Pancreas (tissue), 10 donors: ENCODE measurements at places on chromosomes 3 and 15.

DNA sequence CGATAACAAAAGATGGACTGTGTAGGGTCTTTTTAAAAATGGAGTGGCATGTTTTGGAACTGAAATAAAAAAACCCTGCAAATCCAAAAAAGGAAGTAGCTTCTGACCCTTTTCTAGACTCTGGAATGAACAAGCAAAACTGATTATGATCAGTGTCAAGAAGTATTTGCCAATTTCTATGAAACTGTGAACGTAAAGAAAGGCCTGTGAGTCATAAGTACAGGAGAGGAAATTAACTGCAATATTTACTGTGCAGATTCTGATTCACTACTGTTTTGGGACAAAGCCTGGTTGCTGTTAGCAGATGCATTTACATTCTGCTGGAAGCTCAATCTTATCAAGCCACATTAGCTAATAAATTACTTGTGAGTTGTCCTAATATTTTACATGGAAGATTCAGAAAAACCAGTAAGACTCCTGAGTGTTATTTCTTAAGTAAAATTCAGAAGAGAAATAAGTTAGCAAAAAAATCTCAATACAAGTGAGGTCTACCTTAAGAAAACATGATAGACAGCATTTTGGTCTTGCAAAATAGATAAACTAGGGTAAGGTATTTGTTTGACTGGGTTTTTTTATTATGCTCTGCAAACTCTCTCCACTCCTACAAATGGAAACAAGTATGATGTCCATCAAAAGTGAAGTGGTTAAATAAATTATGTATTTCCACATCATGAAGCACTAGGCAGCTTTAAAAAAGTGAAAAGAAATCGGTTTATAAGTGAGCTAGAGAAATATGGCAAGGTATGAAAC is 90.2 kb upstream of the LMOD3 start:
- no peak for DNase-seq

GRCh38 chr3:33645060-33645647 is 72.9 kb downstream of the CLASP2 start:
- DNase-seq, result no peak

DNA sequence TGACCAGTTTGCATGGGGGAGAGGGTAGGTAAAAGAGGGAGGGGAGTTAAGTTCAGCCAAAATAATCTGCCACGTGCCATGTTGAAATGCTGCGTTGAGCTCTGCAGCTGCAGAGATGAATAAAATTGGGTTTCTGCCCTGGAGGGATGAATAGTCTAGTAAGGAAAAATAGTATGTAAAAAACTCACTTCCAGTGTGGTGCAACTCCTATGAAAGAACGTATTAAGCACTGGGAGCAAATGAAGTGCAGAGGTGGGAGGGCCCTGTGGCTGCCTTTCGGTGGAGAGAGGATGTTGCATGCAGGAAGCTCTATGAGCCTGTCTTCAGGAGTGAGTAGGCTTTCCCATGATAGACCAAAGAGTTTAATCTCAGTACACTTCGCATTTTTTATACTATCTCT is 8.6 kb downstream of the CEP63 start:
- DNase-seq, result no peak

- DNase-seq, result no peak
These were observed 6.0 kb downstream of the ANXA2 start for GRCh38 chr15:60391722-60392315.

GRCh38 chr15:99983886-99984286 is 250.6 kb upstream of the LYSMD4 start:
- no peak for DNase-seq

DNA sequence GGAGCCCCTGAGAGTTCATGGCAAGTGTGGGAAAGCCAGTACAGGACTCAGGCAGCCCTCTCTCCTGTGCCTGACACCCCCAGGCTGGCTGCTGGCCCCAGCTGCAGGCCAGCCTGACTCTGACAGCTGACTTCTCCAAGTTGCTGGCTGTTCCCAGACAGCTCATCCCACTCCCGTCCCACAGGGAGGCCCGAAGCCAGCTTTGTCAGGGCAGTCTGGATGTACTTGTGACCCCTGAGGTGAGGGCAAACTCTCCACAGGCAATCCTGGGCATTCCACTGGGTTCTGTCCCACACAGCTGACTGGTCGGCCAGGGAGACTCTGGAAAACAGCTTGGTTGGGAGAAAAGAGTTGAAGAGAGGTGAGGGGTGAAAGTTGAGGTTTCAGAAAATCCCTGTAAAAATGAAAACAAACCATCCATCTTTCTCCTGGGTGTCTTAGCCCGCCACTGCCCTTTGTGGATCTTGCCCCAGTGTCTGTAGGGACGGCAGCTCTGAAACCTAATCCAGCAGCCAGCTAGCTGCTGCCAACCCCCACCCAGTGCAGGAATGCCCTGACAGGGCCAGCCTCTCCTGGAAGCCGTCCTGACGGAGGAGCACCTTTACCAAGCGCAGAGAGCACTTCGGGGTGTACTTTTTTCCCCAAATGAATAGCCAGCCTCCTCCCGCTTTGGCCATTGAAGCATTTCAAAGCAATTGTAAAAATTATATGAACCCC is 87.9 kb downstream of the DNAJB8 start:
- peak; percentile 44 for DNase-seq

DNA sequence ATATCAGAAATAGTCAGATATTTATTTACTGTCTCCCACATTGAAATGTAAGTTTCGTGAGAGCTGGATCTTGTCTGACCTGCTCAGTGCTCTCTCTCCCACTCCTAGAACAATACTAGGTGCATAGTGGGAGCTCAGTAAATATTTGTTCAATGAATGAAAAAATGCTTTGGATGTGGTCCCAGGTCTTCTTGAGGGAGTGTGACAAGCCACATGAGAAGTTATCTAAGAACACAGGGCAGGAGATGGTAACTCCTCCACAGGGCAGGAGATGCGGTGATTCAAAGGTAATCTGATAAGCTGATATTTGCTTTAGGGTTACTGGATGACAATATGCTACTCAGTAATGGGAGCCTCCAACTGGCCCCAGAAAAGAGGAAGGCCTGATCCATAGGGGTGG is 25.8 kb upstream of the PLA2G4E start:
- DNase-seq, result no peak
